ENCODE measurements at places on chromosomes 13 and 19. TPM values are rescaled to one million over a fixed set of nuclear protein-coding genes. Genes with fewer than 3 reads are reported as not detected.
A peak's percentile ranks its signal among the peaks of the same experiment; 100 is the strongest.

GRCh38 chr19:2488942-2489731, 13.2 kb downstream of the GADD45B start:
- no peaks in the 10 kb centered on the region for H3K36me3 ChIP-seq
- no peak overlapping the region for H3K4me3 ChIP-seq
- no peak overlapping the region for H3K27ac ChIP-seq
- peaks cover 59% of the 10 kb centered on the region for H3K27me3 ChIP-seq

GRCh38 chr13:44573790-44574465, 2.2 kb downstream of the TSC22D1 start:
- H3K4me3 ChIP-seq: no peak overlapping the region
- H3K27me3 ChIP-seq: peaks cover 46% of the 10 kb centered on the region
- peaks cover 18% of the 10 kb centered on the region for H3K4me1 ChIP-seq
- H3K27ac ChIP-seq: no peak overlapping the region

DNA sequence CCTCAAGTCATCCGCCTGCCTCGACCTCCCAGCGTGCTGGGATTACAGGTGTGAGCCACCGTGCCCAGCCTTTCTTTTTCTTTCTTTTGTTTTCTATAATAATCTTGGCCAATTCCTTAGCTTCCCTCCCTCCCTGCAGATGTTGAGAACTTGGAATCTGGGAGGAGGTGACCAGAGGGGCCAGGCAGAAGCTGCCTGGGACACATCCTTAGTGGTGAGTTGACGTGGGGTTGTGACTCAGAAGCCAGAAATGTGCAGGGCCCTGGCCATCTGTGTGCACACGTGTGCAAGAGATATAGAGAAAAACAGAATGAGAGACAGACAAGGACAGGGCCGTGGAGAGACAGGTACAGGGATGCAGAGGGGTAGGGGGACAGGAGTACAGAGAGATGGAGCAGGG, 154.3 kb downstream of the SIPA1L3 start:
- peak overlapping the region; percentile 13 for H3K27ac ChIP-seq
- H3K4me3 ChIP-seq: no peak overlapping the region
- no peaks in the 10 kb centered on the region for H3K36me3 ChIP-seq

GRCh38 chr13:36917311-36917710, 2.7 kb downstream of the SMAD9 start:
- no peak overlapping the region for H3K4me3 ChIP-seq
- no peak overlapping the region for H3K27ac ChIP-seq
- no peak for DNase-seq
- H3K36me3 ChIP-seq: no peaks in the 10 kb centered on the region
- peaks cover 63% of the 10 kb centered on the region for H3K27me3 ChIP-seq
- peaks cover 2% of the 10 kb centered on the region for H3K4me1 ChIP-seq

DNA sequence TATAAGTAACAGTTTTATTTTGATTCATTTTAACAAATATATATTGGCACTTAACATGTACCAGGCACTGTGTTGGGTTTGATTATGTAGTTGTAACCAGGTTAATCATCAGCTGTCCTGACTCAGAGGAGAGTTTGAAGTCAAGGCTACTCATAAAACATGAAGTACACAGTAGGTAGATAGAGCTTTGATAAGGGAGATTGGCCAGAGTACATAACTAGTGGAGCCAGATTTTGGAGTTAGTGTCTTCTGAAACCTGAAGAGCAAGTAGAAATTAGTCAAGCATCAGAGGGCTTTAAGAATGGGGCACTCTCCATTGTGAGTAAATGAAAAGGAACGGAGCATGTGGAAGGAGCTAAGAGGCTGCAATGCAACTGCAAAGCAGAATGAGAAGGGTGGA, 333.9 kb downstream of the RFC3 start:
- H3K36me3 ChIP-seq: no peaks in the 10 kb centered on the region
- H3K4me1 ChIP-seq: peaks cover 28% of the 10 kb centered on the region
- peaks cover 6% of the 10 kb centered on the region for H3K27me3 ChIP-seq
- no peak overlapping the region for H3K4me3 ChIP-seq
- no peak for DNase-seq

DNA sequence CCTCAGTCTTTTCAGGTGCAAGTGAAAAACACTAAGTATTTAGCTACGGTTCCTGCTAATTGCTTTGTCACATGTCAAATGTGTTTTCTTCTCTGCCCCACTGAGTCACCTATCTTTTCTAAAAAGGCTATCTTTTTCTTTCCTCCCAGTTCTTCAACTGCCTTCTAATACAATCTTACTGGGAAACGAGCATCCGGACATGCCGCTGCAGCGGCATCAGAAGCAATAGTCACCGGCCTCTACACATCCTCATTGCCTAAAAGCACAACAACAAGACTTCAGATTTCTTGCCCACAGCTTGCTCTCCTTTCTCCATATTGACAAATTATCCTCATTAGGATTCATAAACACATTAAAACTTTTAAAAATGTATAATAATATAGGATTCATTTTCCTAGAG, 1.2 kb downstream of the PCDH9 start:
- DNase-seq: no peak
- peaks cover 18% of the 10 kb centered on the region for H3K27me3 ChIP-seq
- peaks cover 6% of the 10 kb centered on the region for H3K4me1 ChIP-seq
- H3K36me3 ChIP-seq: no peaks in the 10 kb centered on the region
- no peak overlapping the region for H3K4me3 ChIP-seq
- H3K27ac ChIP-seq: no peak overlapping the region

- peaks cover 8% of the 10 kb centered on the region for H3K4me1 ChIP-seq
- no peak for DNase-seq
- no peak overlapping the region for H3K4me3 ChIP-seq
- H3K27me3 ChIP-seq: peaks cover 26% of the 10 kb centered on the region
- H3K36me3 ChIP-seq: no peaks in the 10 kb centered on the region
These were observed 2.6 kb downstream of the DPF1 start for GRCh38 chr19:38221421-38221820.

GRCh38 chr13:26132756-26133155, 80.9 kb upstream of the SHISA2 start:
- no peak overlapping the region for H3K4me3 ChIP-seq
- H3K27me3 ChIP-seq: peaks cover 9% of the 10 kb centered on the region
- no peaks in the 10 kb centered on the region for H3K36me3 ChIP-seq
- no peak for DNase-seq

DNA sequence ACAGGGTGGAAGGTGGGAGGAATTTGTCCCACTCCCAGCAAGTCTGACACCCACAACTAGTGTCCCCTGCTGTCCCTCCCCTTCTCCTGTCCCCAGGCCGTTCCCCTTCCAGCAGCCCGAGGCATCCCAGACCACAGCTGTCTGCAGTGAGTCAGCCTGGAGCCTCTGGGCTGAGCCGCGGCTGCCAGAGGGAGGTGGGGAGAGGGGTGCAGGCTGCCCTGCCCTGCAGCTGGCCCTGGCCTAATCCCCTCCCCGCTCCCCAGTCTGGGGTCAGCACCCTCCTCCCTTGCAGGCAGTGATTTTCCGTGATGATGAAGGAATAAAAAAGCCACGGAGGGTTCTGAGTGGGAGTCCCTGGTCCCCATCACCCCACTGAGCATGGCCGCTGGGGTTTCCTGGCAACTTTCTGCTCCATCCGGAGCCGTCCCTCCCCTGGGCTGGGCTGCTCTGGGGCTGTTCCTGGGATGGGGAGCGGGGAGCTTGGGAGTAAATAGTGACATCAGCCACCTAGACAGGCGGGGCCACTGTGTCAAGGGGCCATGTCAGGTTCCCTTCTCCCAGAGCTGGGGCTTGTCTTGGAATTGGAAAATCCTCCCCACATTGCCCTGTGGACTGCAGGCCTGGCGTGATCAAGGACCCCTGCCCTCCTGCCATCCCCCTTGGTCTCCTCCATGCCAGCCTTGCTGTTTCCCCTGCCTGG, 16.8 kb downstream of the SPC24 start:
- peaks cover 4% of the 10 kb centered on the region for H3K36me3 ChIP-seq
- no peak overlapping the region for H3K27ac ChIP-seq
- no peak for DNase-seq
- H3K4me1 ChIP-seq: peaks cover 9% of the 10 kb centered on the region
- no peaks in the 10 kb centered on the region for H3K27me3 ChIP-seq
- no peak overlapping the region for H3K4me3 ChIP-seq

GRCh38 chr19:51448411-51449016, 9.7 kb downstream of the SIGLEC8 start:
- DNase-seq: peak; percentile 39
- H3K4me3 ChIP-seq: peak overlapping the region; percentile 37
- no peaks in the 10 kb centered on the region for H3K27me3 ChIP-seq

DNA sequence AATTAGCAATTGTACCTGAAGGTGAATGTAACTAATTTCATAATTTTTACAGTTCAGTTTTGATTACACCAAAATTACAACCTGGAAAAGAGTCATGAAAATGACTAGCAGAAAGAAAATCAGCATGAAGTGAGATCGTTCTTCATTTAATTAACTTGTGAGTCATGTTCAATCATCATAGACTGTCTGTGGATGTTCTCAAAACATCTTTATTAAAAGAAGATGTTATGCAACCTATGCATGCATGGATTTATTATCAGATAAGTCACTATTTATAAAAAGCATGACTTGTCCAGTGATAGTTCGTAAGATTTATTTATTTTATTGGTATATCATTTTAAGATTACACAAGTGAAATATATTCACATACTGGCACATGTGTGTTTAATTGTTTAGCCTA, 245.9 kb downstream of the ITGBL1 start:
- H3K27me3 ChIP-seq: no peaks in the 10 kb centered on the region
- no peaks in the 10 kb centered on the region for H3K36me3 ChIP-seq
- no peak for DNase-seq
- no peak overlapping the region for H3K27ac ChIP-seq

DNA sequence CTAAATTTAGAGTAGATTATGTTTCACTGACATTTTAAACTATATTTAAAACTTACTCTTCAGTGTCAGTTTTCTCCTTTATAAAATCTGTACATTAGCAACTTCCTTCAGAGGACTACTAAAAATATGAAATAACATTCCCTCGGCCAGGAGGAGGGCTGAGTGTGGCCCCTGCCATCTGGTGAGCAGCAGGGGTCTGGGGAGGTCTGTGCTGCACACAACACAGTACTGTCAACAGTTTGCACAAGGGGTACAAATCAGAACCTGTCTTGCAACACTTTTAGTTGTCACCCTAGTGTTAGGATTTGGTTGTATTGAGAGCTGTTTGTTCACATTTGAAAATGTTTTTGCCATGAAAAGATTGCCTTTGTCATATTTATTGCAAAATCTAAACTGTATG, 48.9 kb downstream of the TPP2 start:
- no peaks in the 10 kb centered on the region for H3K27me3 ChIP-seq
- H3K27ac ChIP-seq: no peak overlapping the region
- H3K4me3 ChIP-seq: no peak overlapping the region
- H3K36me3 ChIP-seq: peaks cover 81% of the 10 kb centered on the region

GRCh38 chr19:5880604-5881078, 10.3 kb upstream of the FUT5 start:
- no peaks in the 10 kb centered on the region for H3K36me3 ChIP-seq
- no peak for DNase-seq
- no peaks in the 10 kb centered on the region for H3K4me1 ChIP-seq
- no peak overlapping the region for H3K27ac ChIP-seq
- peaks cover 4% of the 10 kb centered on the region for H3K27me3 ChIP-seq

DNA sequence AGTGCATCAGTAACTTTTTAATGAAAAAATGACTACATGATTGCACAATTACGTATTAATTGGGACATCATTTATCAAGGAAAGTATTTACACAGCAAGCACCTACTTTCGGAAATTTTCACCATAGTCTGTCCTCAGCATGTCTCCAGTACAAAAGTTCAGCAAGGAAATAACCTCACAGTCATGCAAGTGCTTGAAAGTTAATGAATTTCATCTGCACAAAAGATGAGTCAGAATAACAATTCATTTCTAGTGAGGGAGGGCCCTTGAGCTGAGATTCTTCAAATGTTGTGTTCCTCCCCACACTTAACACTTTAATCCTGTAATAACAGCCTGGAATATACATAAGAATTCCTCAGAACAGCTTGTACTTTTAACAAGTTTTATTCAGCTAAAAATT, 49.0 kb upstream of the OXGR1 start:
- no peaks in the 10 kb centered on the region for H3K36me3 ChIP-seq
- H3K27me3 ChIP-seq: peaks cover 3% of the 10 kb centered on the region
- no peak for DNase-seq
- H3K4me1 ChIP-seq: no peaks in the 10 kb centered on the region

GRCh38 chr13:94595001-94595949, 677 bp downstream of the TGDS start:
- no peaks in the 10 kb centered on the region for H3K27me3 ChIP-seq
- H3K27ac ChIP-seq: peak overlapping the region; percentile 97
- H3K36me3 ChIP-seq: peaks cover 31% of the 10 kb centered on the region

DNA sequence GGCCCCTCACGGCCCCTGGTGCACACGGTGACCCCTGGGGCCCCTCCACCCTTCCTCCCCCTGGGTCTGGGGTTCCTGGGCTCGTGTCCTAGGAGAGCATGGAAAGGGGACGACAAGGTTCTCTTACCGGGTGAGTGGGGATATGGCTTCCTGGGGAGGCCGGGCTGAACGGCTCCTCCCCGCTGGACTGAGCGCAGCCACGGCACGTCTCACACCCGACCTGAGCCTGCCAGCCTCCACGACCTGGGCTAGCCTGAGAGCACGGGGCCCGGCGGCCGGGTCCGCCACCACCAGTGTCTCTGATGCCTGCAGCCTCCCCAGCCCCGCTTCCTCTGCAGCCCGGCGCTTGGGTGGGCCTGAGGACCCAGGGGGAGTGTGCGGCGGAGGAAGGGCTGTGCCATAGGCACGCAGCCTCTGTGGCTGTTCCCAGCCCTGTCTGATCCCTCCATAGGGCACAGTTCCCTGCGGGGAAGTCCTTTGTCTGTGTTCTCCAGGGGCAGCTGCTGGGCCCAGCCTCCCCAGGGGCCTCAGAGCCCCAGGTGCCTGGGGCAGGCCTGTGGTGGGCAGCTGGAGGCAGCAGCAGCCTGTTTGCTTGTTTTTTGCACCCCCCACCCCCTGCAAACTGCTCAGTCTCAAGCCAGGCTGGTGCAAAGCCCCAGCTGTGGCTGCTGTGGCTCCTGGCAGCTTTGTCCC, 15.0 kb downstream of the PLIN4 start:
- H3K36me3 ChIP-seq: peaks cover 6% of the 10 kb centered on the region
- no peaks in the 10 kb centered on the region for H3K27me3 ChIP-seq
- H3K4me3 ChIP-seq: no peak overlapping the region
- H3K4me1 ChIP-seq: peaks cover 6% of the 10 kb centered on the region
- H3K27ac ChIP-seq: no peak overlapping the region

- no peaks in the 10 kb centered on the region for H3K36me3 ChIP-seq
- no peak overlapping the region for H3K27ac ChIP-seq
- H3K27me3 ChIP-seq: no peaks in the 10 kb centered on the region
- DNase-seq: no peak
- H3K4me1 ChIP-seq: no peaks in the 10 kb centered on the region
- H3K4me3 ChIP-seq: no peak overlapping the region
These were observed 376.1 kb downstream of the LMO7 start for GRCh38 chr13:76012091-76012721.

- H3K27ac ChIP-seq: peak overlapping the region; percentile 73
- H3K4me3 ChIP-seq: peak overlapping the region; percentile 72
- DNase-seq: no peak
- peaks cover 12% of the 10 kb centered on the region for H3K4me1 ChIP-seq
These were observed 11.0 kb downstream of the CYTH2 start for GRCh38 chr19:48480183-48480557.

GRCh38 chr13:40124633-40125015, 469.2 kb downstream of the COG6 start:
- peaks cover 12% of the 10 kb centered on the region for H3K4me1 ChIP-seq
- DNase-seq: no peak
- H3K4me3 ChIP-seq: no peak overlapping the region
- no peaks in the 10 kb centered on the region for H3K27me3 ChIP-seq
- no peak overlapping the region for H3K27ac ChIP-seq

The WDR87 gene
- total RNA-seq: not detected

The CPB2 gene
- not detected for total RNA-seq

The QPCTL gene
- 26.7 TPM for total RNA-seq

The UBE2L5 gene
- not detected for total RNA-seq

The ZNF418 gene
- total RNA-seq: 2.1 TPM

The CYP4F12 gene
- not detected for total RNA-seq

The ZNF433 gene
- 0.55 TPM for total RNA-seq

The GCDH gene
- total RNA-seq: 51.6 TPM

The MYO1F gene
- 47.4 TPM for total RNA-seq

The ATP12A gene
- 1.1 TPM for total RNA-seq

The LGI4 gene
- total RNA-seq: not detected

The MYH14 gene
- total RNA-seq: not detected

Data from activated T-helper 2 cell treated with anti-CD3 and anti-CD28 coated beads, Interferon-gamma antibody, Interleukin-2, Interleukin-4, amounts not matched to agents 10 μg/mL and 5 μg/mL and 100 μg/mL, durations not matched to agents 14 hours and 24 hours and 36 hours (primary cell).